Muscle of arm (tissue), 14 donors: ENCODE measurements at places on chromosomes 13 and 19.

GRCh38 chr13:47081246-47081645, 184.4 kb upstream of the HTR2A start:
- no peak for DNase-seq

DNA sequence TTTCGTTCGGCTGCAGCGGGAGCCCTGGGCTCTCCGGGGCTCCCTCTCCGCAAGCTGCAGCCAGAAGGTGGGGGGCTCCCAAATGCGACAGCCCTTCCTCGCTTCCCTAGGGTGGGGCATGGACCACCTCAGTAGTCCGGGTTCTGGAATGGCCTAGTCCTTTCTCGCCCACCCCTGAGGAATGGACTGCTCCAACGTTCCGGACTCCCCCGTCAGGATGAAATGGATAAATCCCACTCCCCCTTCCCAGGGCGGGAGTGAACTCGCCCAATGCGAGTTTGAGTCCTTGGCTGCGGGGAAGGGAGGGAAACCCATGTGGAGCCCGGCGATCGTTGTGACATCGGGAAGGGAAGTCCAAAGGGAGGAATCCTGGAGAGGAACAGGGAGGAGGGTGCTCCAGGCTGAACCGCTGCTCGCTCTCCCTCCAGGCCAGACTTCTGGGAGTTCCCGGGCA, 5.5 kb downstream of the HRC start:
- peak; percentile 92 for DNase-seq

GRCh38 chr13:109255141-109255856, 531.1 kb downstream of the IRS2 start:
- DNase-seq: no peak

DNA sequence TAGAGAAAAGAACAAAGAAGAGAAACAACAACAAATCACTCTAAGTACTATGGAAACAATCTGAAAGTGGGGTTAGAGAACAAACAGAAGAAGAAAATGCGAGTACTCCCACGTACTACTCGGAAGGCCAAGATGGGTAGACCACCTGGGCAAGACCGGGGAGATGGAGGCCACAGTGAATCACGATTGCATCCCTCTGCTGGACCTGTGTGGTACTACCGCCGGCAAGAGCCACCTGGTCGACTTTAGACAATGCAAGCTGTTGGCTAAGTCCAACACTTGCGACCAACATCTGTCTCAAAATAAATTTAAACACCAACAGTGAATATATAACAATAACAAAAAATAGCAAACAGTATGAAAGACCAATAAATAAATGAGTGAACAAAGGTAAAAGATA, 45.5 kb upstream of the ZNF91 start:
- DNase-seq: no peak

DNA sequence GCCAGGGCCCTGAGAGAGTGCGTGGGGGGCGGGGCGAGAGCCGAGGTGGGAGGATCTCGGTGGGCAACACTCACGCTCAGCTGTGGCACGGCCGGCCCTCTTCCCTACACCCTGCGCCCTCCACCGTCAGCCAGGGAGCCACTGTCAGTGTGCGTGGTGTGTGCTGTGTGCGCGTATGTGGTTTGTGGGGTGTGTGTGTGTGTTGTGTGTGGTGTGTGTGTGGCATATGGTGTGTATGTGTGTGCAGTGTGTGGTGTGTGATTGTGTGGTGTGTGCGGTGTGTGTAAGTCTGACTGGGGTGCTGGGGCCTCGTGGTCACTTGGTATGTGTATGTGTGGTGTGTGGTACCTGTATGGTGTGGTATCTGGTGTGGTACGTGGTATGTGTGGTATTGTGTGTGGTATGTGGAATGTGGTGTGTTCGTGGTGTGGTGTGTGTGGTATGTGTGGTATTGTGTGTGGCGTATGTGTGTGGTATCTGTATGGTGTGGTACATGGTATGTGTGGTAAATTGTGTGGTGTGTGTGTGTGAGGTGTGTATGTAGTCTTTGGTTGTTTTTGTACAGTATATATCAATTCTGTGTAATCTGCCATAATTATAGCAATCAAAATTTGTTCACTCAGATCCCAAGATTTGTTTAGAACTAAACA, 5.1 kb downstream of the GRK1 start:
- no peak for DNase-seq
